ENCODE measurements at places on chromosomes 12 and 14.

DNA sequence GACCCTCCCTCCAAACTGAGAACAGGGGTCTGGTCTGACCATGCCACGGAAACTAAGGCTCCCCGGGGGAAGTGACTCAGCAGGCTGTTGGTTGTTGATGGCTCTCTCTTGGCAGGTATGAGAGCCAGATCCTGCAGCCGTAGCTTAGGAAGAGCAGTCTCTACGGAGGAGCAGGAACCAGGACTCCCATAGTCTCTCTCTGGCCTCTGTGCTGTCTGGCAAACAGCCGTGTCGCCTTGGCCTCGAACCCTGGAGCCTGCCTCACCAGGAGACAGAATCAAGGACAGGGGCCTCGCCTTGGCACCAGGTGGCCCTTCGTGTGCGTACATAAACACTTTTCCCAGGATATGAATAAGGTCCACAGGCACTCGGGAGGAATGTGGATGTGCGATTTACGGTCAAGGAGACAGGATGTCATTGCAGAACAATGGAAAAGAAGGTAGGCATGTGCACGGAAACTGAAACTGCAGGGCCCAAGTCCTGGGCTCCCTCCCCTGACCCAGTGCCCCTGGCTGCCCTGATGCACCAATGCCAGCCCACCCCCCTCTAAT lies 7.9 kb downstream of the VWF start:
- no peaks in the 10 kb centered on the region for H3K36me3 ChIP-seq
- H3K27ac ChIP-seq, result no peak overlapping the region
- H3K4me1 ChIP-seq, result no peaks in the 10 kb centered on the region
- no peak for DNase-seq
- peaks cover 4% of the 10 kb centered on the region for H3K27me3 ChIP-seq

DNA sequence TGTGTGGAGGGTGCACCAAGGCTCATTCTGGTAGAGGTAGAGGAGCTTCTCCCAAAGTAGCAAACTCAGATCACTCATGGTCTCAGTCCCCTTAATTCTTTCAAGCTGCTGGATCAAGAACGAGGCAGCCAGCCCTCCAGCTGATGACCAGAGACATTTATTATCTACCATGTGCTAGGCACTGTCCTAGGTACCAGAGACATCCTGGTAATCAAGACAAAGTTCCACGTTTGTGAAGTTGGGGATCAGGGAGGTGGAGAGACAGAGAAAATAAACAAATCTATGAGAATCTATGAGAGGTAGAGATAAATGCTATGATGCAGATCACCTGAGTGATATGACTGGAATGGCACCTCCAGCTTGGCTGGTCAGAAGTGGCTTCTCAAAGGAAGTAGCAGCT lies 130.2 kb downstream of the CRADD start:
- no peaks in the 10 kb centered on the region for H3K36me3 ChIP-seq
- H3K4me1 ChIP-seq, result peaks cover 11% of the 10 kb centered on the region
- H3K27me3 ChIP-seq, result no peaks in the 10 kb centered on the region

DNA sequence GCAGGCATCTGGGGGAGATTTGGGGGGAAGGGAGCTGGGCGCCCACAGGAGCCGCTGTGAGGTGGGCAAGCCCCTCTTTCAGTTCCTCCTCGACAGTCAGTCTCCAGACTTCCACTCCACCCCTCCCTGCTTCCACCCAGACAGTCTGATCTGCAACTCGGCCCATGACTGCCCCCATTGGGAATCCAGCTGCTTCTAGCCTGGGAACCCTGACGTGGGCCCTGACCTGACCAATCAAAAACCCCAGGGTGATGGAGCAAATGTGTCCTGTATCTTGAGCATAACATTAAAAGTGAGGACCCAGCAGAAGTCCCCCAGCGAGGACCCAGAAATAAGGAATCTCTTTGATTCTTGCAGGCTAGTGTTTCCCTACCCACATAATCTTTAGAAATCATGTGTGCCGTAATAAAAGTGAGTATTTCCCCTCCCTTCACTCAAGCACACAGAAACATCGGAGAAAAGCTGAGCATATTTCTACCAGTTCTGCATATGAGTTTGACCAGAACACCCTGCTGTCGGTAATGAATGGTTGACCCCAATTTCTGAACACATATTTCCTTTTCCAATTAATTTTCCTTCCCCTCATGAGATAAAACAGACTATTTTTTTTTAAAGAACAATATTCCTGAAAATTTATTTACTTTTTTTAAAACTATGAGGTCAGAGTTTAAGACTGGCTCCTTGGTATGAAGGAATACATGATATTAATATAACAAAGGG lies 6.4 kb downstream of the SSH1 start:
- H3K36me3 ChIP-seq, result peaks cover 22% of the 10 kb centered on the region
- peaks cover 43% of the 10 kb centered on the region for H3K4me1 ChIP-seq
- H3K27ac ChIP-seq, result peak overlapping the region; percentile 100
- no peak overlapping the region for H3K4me3 ChIP-seq
- peak; percentile 85 for DNase-seq

DNA sequence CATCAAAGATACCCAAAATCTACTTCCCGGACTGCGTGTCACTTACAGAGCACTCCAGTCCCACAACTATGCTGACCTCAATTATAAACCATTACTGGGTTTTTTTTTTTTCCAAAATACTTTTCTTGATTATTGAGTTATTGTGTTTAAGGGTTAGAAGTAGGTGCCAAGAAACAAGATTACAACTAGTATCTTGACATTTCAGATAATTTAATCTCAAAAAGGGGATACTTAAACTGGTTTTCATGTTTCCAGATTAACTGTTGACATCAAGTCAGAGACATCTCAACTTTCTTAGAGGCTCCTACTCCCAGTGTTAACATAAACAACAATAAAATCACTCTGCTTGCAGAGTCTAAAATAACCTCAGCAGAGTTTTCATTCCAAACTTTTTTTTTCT lies 131.2 kb upstream of the ARID2 start:
- H3K4me3 ChIP-seq, result no peak overlapping the region
- DNase-seq, result no peak
- no peaks in the 10 kb centered on the region for H3K27me3 ChIP-seq
- no peak overlapping the region for H3K27ac ChIP-seq
- no peaks in the 10 kb centered on the region for H3K4me1 ChIP-seq

DNA sequence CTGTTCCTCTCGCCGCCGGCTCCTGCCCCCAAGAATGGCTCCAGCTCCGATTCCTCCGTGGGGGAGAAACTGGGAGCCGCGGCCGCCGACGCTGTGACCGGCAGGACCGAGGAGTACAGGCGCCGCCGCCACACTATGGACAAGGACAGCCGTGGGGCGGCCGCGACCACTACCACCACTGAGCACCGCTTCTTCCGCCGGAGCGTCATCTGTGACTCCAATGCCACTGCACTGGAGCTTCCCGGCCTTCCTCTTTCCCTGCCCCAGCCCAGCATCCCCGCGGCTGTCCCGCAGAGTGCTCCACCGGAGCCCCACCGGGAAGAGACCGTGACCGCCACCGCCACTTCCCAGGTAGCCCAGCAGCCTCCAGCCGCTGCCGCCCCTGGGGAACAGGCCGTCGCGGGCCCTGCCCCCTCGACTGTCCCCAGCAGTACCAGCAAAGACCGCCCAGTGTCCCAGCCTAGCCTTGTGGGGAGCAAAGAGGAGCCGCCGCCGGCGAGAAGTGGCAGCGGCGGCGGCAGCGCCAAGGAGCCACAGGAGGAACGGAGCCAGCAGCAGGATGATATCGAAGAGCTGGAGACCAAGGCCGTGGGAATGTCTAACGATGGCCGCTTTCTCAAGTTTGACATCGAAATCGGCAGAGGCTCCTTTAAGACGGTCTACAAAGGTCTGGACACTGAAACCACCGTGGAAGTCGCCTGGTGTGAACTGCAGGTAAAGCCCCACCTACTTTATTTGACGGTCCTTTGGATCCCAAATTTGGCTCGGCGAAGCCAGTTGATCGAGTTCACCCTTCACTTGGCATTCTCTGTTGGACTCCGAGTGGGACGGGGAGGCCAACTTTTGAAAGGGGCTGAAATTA lies 1.5 kb downstream of the WNK1 start:
- peak; percentile 21 for DNase-seq
- no peaks in the 10 kb centered on the region for H3K27me3 ChIP-seq

DNA sequence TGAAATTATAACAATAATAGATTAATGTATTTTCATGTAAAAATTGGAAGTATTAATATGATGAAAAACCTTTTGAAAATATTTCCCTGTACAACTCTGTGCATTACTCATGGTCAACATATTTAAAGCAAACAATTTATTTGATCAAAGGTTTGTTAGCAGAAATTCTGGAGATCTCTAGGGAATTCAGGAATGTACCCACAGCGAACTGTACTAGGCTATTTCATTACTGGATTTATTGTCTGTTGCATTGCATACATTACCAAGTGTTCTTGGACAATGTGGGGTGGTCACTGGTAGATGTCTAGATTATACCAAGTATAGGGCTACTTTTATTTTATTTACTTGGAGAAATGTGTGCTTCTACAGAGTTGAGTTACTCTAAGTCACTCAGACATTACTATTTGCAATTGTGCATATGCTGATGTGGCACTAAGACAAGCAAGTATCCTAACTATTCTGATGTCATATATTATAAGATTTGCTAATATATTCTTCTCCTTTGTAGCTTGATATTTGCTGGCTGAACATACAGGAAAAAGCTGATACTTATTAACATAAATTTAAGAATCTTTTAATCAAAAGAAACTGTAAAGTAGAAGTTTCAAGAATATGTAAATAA lies 323.3 kb downstream of the CCER1 start:
- no peaks in the 10 kb centered on the region for H3K4me1 ChIP-seq
- H3K27me3 ChIP-seq, result no peaks in the 10 kb centered on the region
- no peaks in the 10 kb centered on the region for H3K36me3 ChIP-seq
- no peak overlapping the region for H3K4me3 ChIP-seq
- no peak for DNase-seq

DNA sequence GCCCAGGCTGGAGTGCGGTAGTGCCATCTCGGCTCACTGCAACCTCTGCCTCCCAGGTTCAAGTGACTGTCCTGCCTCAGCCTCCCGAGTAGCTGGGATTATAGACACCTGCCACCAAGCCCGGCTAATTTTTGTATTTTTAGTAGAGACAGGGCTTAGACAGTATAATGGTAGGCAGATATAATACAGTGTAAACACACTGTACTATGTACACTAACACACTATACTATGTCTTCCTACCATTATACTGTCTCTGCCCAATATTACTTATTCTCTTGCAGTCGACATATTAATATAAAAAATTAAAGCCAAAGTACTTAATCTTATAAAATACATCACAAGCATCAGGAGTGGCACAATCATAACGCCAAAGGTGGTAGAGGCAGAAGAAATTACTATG lies 15.0 kb downstream of the DTD2 start:
- H3K36me3 ChIP-seq, result no peaks in the 10 kb centered on the region
- H3K4me1 ChIP-seq, result peaks cover 3% of the 10 kb centered on the region
- no peaks in the 10 kb centered on the region for H3K27me3 ChIP-seq
- peak overlapping the region; percentile 54 for H3K27ac ChIP-seq
- H3K4me3 ChIP-seq, result no peak overlapping the region

- H3K36me3 ChIP-seq, result no peaks in the 10 kb centered on the region
- no peak for DNase-seq
- no peaks in the 10 kb centered on the region for H3K4me1 ChIP-seq
- no peak overlapping the region for H3K27ac ChIP-seq
- H3K27me3 ChIP-seq, result peaks cover 16% of the 10 kb centered on the region
- no peak overlapping the region for H3K4me3 ChIP-seq
Measured at GRCh38 chr12:51869931-51870330, 18.0 kb upstream of the ANKRD33 start.

- H3K4me3 ChIP-seq, result no peak overlapping the region
- H3K4me1 ChIP-seq, result no peaks in the 10 kb centered on the region
- H3K27ac ChIP-seq, result no peak overlapping the region
- H3K27me3 ChIP-seq, result no peaks in the 10 kb centered on the region
Measured at GRCh38 chr14:104082807-104083206, 2.7 kb upstream of the ASPG start.

GRCh38 chr12:120237360-120238171 lies 28.0 kb downstream of the PXN start:
- peak; percentile 83 for DNase-seq
- H3K27ac ChIP-seq, result peak overlapping the region; percentile 85
- no peak overlapping the region for H3K4me3 ChIP-seq
- H3K4me1 ChIP-seq, result peaks cover 66% of the 10 kb centered on the region
- H3K27me3 ChIP-seq, result no peaks in the 10 kb centered on the region
- H3K36me3 ChIP-seq, result peaks cover 2% of the 10 kb centered on the region

GRCh38 chr12:130956456-130957303 lies 3.0 kb downstream of the ADGRD1 start:
- H3K27ac ChIP-seq, result no peak overlapping the region
- no peak overlapping the region for H3K4me3 ChIP-seq
- no peaks in the 10 kb centered on the region for H3K27me3 ChIP-seq
- DNase-seq, result no peak

- H3K4me3 ChIP-seq, result no peak overlapping the region
- H3K4me1 ChIP-seq, result no peaks in the 10 kb centered on the region
- H3K27ac ChIP-seq, result no peak overlapping the region
- H3K36me3 ChIP-seq, result no peaks in the 10 kb centered on the region
- peak; percentile 16 for DNase-seq
- peaks cover 11% of the 10 kb centered on the region for H3K27me3 ChIP-seq
Measured at GRCh38 chr12:8018666-8019581, 13.6 kb upstream of the FOXJ2 start.

GRCh38 chr12:81314903-81315531 lies 237.1 kb downstream of the ACSS3 start:
- H3K27me3 ChIP-seq, result no peaks in the 10 kb centered on the region
- no peak overlapping the region for H3K4me3 ChIP-seq
- H3K27ac ChIP-seq, result no peak overlapping the region
- no peaks in the 10 kb centered on the region for H3K36me3 ChIP-seq
- no peak for DNase-seq
- H3K4me1 ChIP-seq, result no peaks in the 10 kb centered on the region

DNA sequence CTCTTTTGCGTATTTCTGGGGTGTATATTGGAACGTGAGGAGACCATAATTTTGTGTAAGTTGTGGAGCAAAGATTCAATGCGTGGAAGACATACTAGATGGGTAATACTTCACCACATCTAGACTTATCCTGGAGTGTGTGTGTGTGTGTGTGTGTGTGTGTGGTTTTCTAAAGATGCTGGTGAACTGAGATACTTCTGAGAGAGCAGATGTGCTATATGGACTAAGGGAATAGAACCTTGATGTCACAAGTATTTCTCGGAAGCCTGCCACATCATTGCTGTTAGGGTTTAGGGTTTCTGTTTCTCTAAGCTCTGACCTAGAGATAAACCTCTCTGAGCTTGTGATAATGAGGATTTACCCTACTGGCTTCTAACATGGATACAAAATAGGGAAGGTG lies 138.8 kb downstream of the DACT1 start:
- H3K36me3 ChIP-seq, result no peaks in the 10 kb centered on the region
- no peak overlapping the region for H3K27ac ChIP-seq
- no peaks in the 10 kb centered on the region for H3K27me3 ChIP-seq
- peaks cover 2% of the 10 kb centered on the region for H3K4me1 ChIP-seq
- DNase-seq, result no peak
- H3K4me3 ChIP-seq, result no peak overlapping the region

DNA sequence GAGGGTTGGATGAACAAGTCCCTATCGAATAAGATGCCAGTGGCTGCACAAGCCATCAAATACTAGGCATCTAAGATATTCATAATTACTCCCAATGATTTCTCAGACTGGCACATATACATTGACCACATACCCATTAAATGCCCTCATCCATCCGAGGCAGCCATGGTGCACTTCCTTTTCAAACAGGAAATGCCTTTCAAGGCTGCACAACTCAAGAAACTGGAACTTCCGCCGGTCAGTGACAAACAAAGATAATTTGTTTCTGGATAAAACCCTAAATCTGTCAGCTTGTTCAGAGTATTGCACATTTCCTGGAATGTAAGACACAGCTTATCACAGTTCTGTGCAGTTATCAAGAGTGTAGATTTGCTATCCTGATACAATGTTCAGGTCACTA lies 203.7 kb downstream of the RMST start:
- H3K36me3 ChIP-seq, result no peaks in the 10 kb centered on the region
- no peak overlapping the region for H3K4me3 ChIP-seq
- H3K4me1 ChIP-seq, result no peaks in the 10 kb centered on the region
- H3K27ac ChIP-seq, result no peak overlapping the region
- no peaks in the 10 kb centered on the region for H3K27me3 ChIP-seq
- DNase-seq, result no peak

All from fibroblast of lung (primary cell).